Suprapubic skin (tissue), 4 donors: ENCODE measurements at places on chromosomes 4 and X. TPM values are rescaled to one million over a fixed set of nuclear protein-coding genes. Genes with fewer than 3 reads are reported as not detected.

PROM1 gene
- total RNA-seq: 4.8 TPM

EGF gene
- total RNA-seq: 1.1 TPM

MAGEB2 gene
- not detected for total RNA-seq

GAGE12E gene
- total RNA-seq: not detected

GLOD5 gene
- not detected for total RNA-seq

PHEX gene
- total RNA-seq: 0.30 TPM

PLP1 gene
- total RNA-seq: 19.4 TPM

RIPPLY1 gene
- total RNA-seq: not detected

CT45A1 gene
- not detected for total RNA-seq

IRAK1 gene
- total RNA-seq: 60.2 TPM

BCORL1 gene
- total RNA-seq: 11.0 TPM

GRCh38 chrX:35251226-35251625 is 308.6 kb downstream of the FAM47B start:
- DNase-seq: no peak

GRCh38 chr4:95637043-95637600 is 88.3 kb upstream of the UNC5C start:
- no peak for DNase-seq

GRCh38 chr4:3199653-3200422 is 49.1 kb upstream of the MSANTD1 start:
- peak; percentile 88 for DNase-seq

GRCh38 chr4:181289198-181289597 is 954.0 kb upstream of the TENM3 start:
- no peak for DNase-seq

DNA sequence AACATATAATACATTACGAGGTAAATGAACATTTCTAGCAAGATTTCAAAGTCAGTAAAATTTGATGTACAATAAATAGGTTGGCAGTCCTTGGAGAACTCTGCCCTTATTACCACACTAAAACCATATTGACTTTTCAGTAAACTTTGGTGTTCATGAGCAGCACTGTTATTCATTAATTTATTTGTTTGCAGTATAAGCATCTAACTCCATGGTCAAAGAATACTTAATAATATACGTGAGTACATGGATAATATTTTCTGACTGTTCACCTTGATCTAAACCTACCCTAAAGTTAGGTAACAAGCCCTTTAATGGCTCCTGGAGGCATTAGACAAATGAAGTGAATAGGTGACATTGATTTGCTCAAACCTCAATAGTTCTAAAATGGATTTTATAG is 817.2 kb upstream of the FTHL17 start:
- DNase-seq: no peak

DNA sequence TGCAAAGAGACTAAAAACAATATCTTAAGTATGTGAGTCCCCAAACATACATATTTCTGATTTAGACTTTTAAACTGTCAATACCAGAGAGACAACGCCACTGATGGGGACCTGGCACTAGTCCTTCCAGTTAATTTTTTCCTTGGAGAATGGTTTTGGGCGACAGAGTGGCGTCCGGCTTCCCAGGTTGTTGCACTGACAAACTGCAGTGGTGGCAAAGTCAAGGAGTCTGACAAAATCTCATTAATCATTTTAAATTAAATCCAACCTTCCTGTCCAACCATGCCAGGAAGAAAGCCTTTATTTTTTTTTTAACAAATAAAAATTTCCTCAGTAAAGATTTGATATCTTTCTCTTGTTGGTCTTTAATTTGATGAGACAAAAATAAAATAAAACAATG is 52.8 kb downstream of the FBXO8 start:
- no peak for DNase-seq

- DNase-seq: no peak
Observed at GRCh38 chrX:116232833-116233232, 62.3 kb downstream of the AGTR2 start.

GRCh38 chrX:33589316-33589715 is 378.0 kb upstream of the DMD start:
- DNase-seq: no peak

GRCh38 chrX:81662381-81662780 is 460.5 kb downstream of the SH3BGRL start:
- no peak for DNase-seq

GRCh38 chr4:156686120-156686519 is 285.5 kb downstream of the PDGFC start:
- DNase-seq: no peak

GRCh38 chr4:126762663-126763247 is 870.0 kb upstream of the INTU start:
- DNase-seq: no peak

DNA sequence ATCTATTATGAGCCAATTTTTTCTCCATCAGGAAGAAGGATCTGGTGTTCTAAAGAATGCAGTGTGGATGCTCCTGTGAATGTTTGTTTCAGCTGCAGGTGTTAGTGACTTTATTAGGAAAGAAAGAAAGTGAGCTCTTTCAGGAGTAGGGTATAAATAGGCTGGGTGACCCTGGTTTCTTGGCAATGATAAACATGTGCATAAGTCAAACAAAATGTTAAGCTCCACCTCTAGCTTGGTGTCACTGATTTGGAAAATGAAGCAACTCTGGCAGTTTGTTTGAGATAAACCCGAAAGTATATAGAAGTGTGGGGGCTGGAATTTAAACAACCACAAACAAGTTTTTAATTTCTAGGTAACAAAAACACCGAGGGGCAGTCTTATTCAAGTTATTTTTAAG is 152.3 kb downstream of the COL4A6 start:
- no peak for DNase-seq

DNA sequence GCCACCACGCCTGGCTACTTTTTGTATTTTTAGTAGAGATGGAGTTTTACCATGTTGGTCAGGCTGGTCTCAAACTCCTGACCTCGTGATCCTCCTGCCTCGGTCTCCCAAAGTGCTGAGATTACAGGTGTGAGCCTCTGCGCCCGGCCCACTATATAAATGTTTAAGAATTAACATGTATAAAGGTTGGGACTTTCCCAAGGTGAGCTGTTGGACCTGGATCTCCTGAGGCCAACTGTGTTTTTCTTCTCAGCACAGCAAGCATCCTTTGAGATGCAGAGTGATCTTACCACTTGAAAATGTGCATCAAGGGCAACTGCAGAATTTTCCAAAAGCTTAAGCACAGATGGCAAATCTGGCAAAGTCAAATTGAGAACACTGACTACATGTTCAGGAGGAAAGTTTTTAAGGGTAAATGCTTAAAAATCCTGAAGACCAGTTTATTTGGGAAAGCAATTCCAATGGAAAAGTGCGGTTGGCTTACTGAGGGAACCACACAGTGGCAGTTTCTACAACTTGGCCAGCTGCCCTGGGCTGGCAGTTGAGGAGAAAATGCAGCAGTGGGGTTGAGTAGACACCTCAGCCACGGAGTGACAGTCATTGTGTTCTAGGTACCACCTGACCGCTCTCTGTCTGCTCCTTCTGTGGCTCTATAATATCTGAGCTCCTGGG is 168.9 kb downstream of the CBR4 start:
- DNase-seq: no peak

DNA sequence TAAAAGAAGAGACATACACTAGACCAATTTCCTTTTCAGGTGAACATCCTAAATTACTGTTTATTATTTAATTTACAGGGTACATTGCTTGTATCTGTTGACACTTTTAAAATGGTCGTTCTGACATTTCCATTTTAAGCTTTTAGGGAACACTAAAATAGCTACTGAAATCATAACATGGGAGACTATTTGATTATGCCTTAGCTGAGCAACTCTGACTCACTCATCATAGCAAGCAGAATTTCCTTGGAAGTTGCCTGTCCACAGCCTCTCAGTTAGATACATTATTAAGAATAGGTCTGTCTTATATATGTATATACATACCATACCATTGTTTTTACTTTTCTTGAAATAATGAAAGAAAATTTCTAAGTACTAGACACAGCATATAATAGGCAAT is 22.0 kb downstream of the GUCY1B1 start:
- no peak for DNase-seq

DNA sequence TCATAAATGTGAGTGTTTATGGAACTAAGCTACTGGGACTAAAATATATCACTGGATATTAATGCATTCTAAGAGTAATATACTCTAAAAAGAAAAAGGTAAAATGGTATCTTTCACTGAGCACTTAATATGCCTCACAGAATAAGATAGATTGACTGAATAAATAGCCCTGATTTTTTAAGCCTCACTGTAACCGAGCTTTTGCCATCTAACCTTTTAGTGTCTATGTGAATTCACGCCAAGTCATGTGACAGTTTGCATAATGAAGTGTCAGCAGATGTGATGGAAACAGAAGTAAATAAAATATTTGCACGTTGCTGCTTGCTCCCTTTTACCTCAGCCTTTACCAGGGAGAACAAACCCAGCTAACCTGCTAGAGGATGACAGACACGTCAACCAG is 119.7 kb upstream of the NWD2 start:
- DNase-seq: no peak

GRCh38 chr4:38179690-38180377 is 219.6 kb downstream of the PTTG2 start:
- DNase-seq: peak; percentile 81

GRCh38 chr4:141497627-141498026 is 138.8 kb upstream of the IL15 start:
- DNase-seq: no peak

- no peak for DNase-seq
Observed at GRCh38 chr4:6221851-6222760, 21.8 kb upstream of the JAKMIP1 start.

- DNase-seq: no peak
Observed at GRCh38 chr4:8097141-8097541, 61.5 kb downstream of the ABLIM2 start.

- DNase-seq: no peak
Observed at GRCh38 chrX:9958183-9958582, 9.0 kb upstream of the CLDN34 start.

DNA sequence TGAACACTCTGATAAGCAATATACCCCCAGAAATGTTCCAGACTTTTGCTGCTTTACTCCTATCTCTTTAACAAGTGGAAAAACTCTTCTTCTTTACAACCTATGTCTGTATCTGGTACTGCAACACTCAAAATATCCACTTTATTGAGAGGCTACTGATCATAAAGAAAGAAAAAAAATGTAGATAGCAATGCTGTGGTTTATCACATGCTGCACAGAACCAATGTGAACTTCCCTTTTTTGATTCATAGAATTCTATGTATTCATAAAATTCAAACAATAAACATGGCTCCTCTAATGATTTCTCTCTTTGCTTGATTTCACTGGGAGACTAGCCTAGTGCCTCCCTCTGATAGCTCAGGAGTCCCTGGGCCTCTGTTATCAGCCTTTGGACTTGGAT is 223.5 kb downstream of the ZNF674 start:
- DNase-seq: no peak

DNA sequence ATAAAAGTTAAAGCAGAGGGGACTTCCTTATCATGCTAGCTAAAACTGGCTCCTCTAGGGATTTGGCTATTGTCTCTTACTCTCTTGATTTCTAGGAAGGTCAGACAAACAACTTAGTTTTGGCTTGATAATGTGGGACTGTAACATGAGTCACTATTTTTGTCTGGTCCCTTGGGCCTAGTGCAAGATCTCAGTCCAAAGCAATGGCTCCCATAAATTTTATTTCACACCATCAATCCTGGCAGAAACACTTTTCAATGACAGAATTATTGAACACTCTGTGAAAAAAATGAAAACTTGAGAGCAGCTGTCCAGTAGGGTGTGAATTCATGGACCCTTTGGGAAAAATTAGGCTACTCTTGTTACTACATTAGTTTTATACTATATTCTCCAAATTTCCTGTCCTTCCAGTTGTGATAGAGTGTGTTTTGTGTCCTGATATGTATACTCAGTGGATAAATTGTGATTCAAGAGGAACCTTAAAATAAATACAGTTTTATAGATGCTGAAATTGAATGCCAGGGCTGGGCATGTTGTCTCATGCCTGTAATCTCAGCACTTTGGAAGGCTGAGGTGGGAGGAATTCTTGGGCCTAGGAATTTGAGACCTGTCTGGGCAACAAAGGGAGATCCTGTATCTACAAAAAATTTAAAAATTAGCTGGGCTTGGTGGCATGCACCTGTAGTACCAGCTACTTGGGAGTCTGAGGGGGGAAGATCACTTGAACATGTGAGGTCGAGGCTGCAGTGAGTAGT is 10.8 kb upstream of the SNCA start:
- DNase-seq: no peak

- DNase-seq: no peak
Observed at GRCh38 chrX:129719268-129719667, 19.5 kb upstream of the XPNPEP2 start.

DNA sequence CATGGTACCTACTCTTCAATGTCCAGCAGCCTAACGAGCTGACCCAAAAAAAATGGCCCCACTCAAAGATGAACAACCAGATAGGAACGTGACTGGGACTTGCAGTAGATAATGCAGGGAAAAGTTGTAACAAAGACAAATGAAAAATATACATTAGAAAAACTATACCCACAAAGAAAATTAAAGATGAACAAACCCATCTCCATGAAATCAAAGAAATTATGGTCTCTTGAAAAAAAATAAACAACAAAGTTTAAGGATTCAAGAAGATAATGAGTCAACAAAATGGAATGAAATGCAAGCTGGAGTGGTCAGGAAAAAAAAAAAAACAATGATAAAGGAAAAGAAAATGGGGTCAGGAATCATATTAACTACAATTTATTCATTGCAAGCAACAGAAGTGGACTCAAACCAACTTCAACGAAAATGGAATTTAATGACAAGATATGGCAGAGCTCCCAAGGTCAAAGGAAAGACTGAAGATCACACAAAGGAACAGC is 309.8 kb upstream of the GALNT7 start:
- no peak for DNase-seq

DNA sequence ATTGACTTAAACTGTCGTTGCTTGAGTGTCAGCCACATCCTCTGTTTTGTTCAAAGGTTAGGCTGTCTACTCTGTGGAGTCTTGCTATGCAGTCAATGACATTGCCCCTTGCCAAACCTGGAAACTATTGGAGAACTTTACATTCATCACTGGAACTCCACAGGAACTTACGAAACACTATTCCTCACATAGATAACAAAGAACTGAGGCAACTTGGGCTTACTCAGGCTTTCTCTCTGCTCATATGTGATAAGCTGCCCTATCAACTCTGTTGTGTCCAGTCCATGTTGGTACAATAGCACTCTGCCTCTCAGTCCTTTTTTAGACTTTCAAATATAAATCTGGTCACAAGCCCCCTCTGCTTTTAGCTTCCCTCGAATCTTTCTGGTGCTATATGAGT is 9.4 kb downstream of the NPY5R start:
- no peak for DNase-seq

DNA sequence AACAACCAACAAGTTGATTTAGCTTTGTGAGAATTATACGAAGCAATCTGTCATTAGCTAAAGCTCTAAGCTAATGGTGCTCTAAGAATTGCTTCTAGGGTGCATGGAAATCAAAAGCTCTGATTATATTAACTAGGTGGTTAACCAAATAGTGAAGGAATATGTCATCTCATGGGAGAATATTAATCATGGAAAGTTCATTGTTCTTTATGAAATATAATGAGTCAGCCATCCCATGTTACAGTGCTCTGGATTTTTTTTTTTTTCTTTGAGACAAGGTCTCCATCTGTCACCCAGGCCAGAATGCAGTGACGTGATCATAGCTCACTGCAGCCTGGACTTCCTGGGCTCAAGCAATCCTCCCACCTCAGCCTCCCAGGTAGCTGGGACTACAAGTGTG is 10.5 kb downstream of the DCAF8L2 start:
- DNase-seq: no peak

- peak; percentile 43 for DNase-seq
Observed at GRCh38 chr4:6674500-6675149, 19.1 kb upstream of the S100P start.
